Ascending aorta (tissue), 2 donors: ENCODE measurements at places on chromosomes 11 and 22. TPM values are rescaled to one million over a fixed set of nuclear protein-coding genes. Genes with fewer than 3 reads are reported as not detected.
A peak's percentile ranks its signal among the peaks of the same experiment; 100 is the strongest.

GRCh38 chr22:24097961-24098391, 83.3 kb upstream of the SUSD2 start:
- H3K27me3 ChIP-seq: no peaks in the 10 kb centered on the region
- no peak overlapping the region for H3K4me3 ChIP-seq
- H3K36me3 ChIP-seq: peaks cover 53% of the 10 kb centered on the region
- no peaks in the 10 kb centered on the region for H3K4me1 ChIP-seq
- no peak for DNase-seq

SHISAL1 gene
- total RNA-seq: 1.6 TPM

DNA sequence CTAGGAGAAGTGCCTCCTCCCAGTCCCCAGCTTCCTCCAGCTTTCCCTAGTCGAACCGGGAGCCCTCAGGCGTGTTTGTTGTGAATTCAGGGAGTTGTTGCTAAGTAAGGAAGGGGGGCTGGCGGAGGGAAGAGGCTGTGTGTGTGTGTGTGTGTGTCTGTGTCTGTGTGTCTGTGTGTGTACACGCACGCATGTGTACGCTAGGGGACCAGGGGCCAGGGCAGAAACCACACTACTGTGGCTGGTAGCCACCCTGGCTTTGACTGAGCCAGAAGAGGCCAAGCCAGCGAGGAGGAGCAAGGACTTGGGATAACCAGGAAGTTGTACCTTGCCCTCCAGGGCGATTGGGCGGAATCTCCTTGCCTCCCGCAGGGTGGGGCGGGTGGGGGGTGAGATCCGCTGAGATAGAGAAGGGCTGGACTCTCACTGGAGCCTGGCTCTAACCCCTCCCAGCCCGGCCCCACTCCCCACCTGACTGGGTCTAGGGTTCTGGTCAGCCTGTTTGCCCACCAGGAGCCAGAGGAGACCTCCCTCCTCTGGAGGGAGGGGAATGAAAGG, 7.5 kb downstream of the BCL9L start:
- H3K27me3 ChIP-seq: no peaks in the 10 kb centered on the region
- H3K36me3 ChIP-seq: no peaks in the 10 kb centered on the region
- H3K4me3 ChIP-seq: peak overlapping the region; percentile 98

- peak overlapping the region; percentile 87 for H3K27ac ChIP-seq
- peaks cover 42% of the 10 kb centered on the region for H3K4me1 ChIP-seq
- H3K4me3 ChIP-seq: peak overlapping the region; percentile 31
- no peaks in the 10 kb centered on the region for H3K27me3 ChIP-seq
- H3K36me3 ChIP-seq: no peaks in the 10 kb centered on the region
Observed at GRCh38 chr11:62402226-62402959, 16.4 kb upstream of the SCGB1A1 start.

- DNase-seq: no peak
- H3K36me3 ChIP-seq: peaks cover 30% of the 10 kb centered on the region
- no peak overlapping the region for H3K4me3 ChIP-seq
- peak overlapping the region; percentile 28 for H3K27ac ChIP-seq
- H3K4me1 ChIP-seq: peaks cover 35% of the 10 kb centered on the region
- no peaks in the 10 kb centered on the region for H3K27me3 ChIP-seq
Observed at GRCh38 chr11:19905280-19905853, 192.7 kb downstream of the NAV2 start.

CDC42EP1 gene
- total RNA-seq: 100 TPM

CALCA gene
- not detected for total RNA-seq

GRCh38 chr22:44024288-44024921, at the start of gene PARVB:
PARVB (plus strand) TSS chr22:44024302; CDS start chr22:44024340, 38 bp downstream.
- DNase-seq: no peak
- peak within 1 kb of the TSS; percentile 80 for H3K4me3 ChIP-seq
- no peaks in the 10 kb centered on the region for H3K27me3 ChIP-seq
- H3K4me1 ChIP-seq: peaks cover 3% of the 10 kb centered on the region
- no peaks in the 10 kb centered on the region for H3K36me3 ChIP-seq
- peak within 1 kb of the TSS; percentile 84 for H3K27ac ChIP-seq

MS4A1 gene
- total RNA-seq: not detected

GRCh38 chr11:102279641-102280170, 37.6 kb upstream of the BIRC3 start:
- H3K27me3 ChIP-seq: no peaks in the 10 kb centered on the region
- H3K4me1 ChIP-seq: peaks cover 2% of the 10 kb centered on the region
- no peak for DNase-seq

GRCh38 chr22:43337385-43337784, 5.8 kb downstream of the SCUBE1 start:
- no peak overlapping the region for H3K4me3 ChIP-seq
- H3K36me3 ChIP-seq: no peaks in the 10 kb centered on the region
- DNase-seq: no peak
- H3K4me1 ChIP-seq: no peaks in the 10 kb centered on the region

DNA sequence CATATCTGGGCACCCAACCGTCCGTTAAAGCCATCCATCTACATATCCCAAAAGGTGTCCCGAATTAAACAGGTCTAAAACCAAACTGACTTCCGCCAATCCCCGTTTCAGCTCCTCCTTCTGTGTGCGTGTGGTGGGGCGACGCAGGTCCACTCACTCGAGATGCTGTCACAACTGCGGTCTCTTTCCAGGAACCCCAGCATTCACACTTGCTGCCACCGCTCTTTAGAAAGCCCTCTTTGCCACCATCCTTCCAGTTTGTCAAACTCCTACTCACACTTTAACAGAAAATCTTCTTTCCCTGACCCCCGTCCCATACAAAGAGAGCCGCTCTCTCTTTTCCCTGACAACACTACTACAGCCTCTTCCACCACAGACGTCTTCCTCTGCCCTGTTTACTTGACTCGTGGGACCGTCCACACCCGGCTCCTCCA, 467 bp downstream of the ESS2 start:
- peak overlapping the region; percentile 80 for H3K4me3 ChIP-seq
- peaks cover 9% of the 10 kb centered on the region for H3K4me1 ChIP-seq
- peaks cover 5% of the 10 kb centered on the region for H3K27me3 ChIP-seq
- no peak for DNase-seq
- H3K27ac ChIP-seq: peak overlapping the region; percentile 63

DNA sequence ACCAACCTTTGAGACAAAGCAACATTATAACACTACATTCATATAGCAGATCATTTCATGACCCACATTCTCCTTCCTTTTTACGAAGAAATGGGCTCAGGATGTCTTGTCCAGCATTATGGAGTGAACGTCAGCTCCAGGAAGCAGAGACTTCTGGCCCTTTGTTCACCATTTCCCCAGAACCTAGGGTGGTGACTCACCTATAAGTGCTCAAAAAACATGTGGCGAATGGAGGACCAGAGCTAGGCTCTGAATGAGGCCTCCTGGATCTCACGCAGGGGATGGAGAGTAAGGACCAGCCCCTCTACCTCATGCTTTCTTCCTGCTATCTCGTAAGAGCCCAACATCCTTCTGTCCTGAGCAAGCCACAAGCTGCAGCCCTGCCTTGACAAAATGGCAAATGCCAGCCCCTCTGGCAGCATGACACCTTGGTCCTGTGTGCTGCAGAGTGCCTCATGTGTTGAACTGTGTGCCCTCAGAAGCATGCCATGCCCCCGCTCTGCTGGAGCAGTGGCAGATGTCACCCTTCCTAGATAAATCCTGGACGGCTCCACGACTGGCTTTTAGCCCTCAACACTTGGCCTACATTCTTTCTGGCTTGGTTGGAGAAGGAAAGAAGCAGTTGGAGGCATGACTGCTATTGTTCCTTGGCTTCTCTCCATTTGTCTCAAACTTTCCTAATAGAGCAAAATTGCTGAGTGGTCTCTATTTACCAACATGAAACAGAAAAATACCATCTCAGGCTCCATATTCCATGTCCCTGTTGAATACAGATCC, 6.5 kb upstream of the ST3GAL4 start:
- DNase-seq: no peak
- no peak overlapping the region for H3K4me3 ChIP-seq
- H3K36me3 ChIP-seq: peaks cover 4% of the 10 kb centered on the region
- peaks cover 47% of the 10 kb centered on the region for H3K4me1 ChIP-seq

HTR3B gene
- not detected for total RNA-seq

CDC42BPG gene
- not detected for total RNA-seq

DNA sequence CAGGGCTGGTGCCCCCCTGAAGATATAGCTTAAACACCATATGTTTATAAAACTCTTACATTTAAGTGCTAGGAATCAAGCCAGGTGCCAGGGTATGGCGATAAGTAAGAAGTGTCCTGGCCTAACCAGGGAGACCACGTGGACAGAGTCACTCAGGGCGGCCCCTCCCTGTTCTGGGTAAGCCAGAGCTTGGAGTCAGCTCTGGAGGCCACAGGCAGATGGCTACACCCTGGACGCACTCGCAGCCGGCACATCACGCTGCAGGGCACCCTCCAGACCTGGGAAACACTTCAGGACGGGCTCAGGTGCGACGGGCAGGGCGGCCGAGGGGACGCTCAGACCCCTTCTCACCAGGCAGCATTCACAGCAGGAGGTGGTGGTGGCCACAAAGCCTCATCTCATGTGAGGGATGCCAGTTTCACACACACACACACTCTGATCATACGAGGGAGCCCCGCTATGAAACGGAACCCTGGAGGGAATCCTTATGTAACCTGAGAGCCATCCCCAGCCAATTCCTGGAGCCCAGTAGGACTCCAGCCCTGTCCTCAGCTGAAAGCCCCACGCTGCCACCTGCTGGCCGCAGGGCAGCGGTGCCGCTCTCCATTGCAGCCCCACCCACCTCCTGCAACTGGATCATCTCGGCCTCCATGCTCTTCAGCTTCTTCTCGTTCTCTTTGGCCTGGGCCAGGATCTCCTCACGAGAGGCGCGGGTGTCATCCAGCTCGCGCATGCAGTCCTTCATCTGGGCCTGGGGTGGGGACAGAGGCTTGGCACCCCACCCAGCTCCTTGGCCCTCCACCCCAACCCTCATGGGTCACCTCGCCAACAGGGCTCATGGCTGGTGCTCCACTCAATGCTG, 33.4 kb downstream of the APOL1 start:
- H3K4me1 ChIP-seq: peaks cover 3% of the 10 kb centered on the region
- H3K4me3 ChIP-seq: no peak overlapping the region
- peak overlapping the region; percentile 62 for H3K27ac ChIP-seq

PDGFB gene
- total RNA-seq: 8.9 TPM

DNA sequence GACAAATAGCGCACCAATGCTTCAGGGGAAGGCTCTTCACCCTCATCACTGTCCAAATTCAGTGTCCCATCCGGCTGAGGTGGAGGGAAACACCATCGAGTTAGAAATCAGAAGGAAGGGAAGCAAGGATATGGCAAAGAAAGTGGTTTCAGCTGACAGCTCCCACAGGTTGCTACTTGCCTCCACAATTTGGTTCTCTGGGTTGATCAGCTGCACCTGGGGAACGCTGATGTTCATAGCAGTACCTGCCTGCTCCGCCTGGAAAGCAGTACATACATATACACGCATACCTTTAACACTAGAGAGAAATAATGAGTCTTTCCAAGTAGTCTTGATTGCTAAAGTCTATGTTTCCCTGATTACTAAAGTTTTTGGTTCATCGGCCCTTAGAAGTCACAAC, 37.8 kb upstream of the APOA1 start:
- H3K27ac ChIP-seq: no peak overlapping the region
- H3K36me3 ChIP-seq: peaks cover 37% of the 10 kb centered on the region
- no peak for DNase-seq
- no peaks in the 10 kb centered on the region for H3K27me3 ChIP-seq
